ENCODE measurements at places on chromosomes 5 and 9. TPM values are rescaled to one million over a fixed set of nuclear protein-coding genes. Genes with fewer than 3 reads are reported as not detected.

Gene GPR21
- not detected for total RNA-seq

Gene EIF4E1B
- total RNA-seq = not detected

Gene PLK2
- 1,040 TPM for total RNA-seq

Gene SLC6A3
- not detected for total RNA-seq

Gene ALDH1B1
- 34.7 TPM for total RNA-seq

Gene MYMK
- total RNA-seq = not detected

Measured in M059J (cell line).